ENCODE measurements at places on chromosomes 7 and 10.

GRCh38 chr7:55086413-55087201 is 67.8 kb downstream of the EGFR start:
- DNase-seq = no peak

GRCh38 chr10:109932391-109932790 is 9.1 kb upstream of the XPNPEP1 start:
- no peak for DNase-seq

DNA sequence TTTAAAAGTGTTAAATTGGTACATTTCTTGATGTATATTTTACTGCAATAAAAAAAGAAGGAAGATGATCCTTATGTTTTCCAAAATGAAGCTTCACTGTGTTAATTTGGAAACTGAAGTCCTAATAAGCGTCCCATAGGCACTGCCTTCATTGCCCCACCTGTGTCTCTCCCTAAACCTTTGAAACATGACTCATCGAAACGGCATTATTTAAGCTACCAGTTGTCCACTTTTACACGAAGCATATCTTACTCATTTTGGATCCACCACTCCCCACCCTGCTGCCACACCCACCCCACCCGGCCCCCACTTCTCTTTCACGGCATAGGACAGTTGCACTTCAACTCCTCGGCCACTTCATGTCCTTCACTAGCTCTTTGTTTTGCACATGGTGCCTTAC is 85.5 kb downstream of the KIAA1549 start:
- DNase-seq = no peak

DNA sequence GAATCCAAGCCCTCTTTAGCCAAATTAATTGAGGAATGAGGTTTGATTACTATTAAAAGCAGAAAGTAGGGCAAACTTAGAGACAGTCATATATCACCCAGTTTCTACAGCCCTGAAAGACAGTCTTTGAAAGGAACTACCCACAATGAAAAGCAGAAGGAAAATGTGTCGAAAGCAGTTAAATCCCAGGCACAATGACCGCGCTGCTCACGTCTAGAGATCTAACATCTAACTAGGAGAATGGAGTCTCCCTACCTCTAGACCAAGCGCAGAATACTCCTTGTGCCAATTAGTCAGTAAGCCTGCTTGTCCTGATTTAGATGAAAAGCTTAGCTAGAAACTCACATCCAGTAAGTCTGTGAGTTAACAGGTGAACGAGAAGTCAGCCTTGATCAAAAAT is 350.0 kb downstream of the FGFR2 start:
- no peak for DNase-seq

- DNase-seq = no peak
Observed at GRCh38 chr10:30070001-30070685, 10.8 kb upstream of the JCAD start.

GRCh38 chr7:148304456-148304855 is 286.1 kb upstream of the C7orf33 start:
- no peak for DNase-seq

DNA sequence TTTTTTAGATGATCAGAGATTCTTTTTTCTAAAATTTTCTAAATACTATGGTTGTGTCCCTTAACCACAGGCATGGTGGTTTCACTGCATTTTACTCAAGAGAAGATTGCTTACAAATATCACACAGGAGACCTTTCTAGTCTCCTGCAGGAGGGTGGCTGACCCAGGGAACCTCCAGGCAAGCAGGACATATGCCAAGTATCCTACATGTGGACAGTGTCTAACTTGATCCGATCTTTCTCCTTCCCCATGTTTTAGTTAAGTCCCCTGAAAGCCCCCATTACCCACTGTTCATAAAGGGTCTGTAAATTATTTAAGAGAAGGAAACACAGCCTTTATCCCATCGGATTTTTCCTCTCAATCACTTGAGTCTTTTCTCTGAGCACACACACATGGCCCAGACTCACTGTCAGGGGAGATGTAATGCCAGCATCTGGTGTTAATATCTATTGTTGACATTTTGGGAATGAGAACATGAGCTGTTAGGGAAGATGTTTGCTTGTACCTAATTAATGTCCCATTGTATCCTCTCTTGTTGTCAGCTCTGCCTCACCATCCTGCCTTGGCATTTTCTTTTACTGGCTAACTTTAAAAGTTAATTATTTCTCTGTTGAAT is 755.2 kb downstream of the AUTS2 start:
- DNase-seq = no peak

- no peak for DNase-seq
Observed at GRCh38 chr10:37222046-37222445, 96.6 kb downstream of the ANKRD30A start.

- DNase-seq = no peak
Observed at GRCh38 chr10:29176845-29177832, 111.7 kb upstream of the LYZL1 start.

GRCh38 chr10:60003651-60004523 is 97.5 kb upstream of the CCDC6 start:
- DNase-seq = no peak

DNA sequence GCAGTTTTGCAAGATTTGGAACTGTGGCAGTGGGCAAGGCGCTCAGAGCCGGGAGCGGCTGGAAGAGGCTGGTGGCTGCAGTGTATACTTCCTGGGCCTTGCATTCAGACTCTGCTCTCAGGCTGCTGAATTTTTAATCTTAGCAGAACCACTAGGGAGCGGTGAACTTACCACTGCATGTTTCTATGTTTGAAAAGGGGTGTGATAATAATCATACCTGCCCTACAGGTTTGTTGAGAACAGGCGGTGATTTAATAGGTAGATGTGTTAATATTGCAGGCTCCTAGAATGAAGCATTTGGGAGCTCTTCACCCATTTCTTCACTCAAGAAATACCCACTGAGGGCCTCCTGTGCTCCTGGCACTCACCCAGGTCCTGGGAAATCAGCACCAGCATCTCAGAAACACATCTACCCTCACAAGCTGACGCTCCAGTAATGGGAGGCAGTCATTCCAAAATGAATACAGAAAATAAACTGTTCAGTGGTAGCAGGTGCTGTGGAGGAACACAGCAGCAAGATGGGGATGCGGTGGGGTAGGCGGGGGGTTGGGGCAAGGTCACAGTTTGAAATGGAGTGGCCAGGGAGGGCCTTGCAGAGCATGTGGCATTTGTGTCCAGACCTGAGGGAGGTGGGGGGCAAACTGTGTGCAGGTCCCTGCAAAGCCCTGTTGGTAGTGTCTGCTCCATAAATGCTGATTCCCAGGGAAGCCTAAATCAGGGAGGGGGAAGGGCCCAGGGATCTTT is 41.0 kb downstream of the VWA2 start:
- no peak for DNase-seq
